ENCODE measurements at places on chromosomes 12 and 14.

DNA sequence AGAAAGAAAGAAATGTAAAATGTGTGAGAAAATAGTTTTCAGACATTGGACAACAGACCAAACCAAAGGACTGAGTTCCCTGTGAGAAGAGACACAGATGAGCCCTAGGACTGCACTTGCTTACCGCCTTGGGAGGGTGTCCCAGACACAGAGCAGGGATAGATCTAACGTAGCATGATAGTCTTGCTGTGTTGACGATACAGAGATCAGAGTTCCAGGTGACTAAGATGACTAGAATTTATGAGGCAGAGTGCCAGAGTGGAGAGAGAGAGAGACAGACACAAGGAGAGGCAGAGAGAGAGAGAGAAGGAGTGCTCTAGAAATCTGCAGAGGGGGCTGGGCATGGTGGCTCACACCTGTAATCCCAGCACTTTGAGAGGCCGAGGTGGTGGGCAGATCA, 148.2 kb upstream of the LMNTD1 start:
- DNase-seq: no peak

GRCh38 chr14:95287176-95287754, 32.4 kb downstream of the CLMN start:
- no peak for DNase-seq

GRCh38 chr12:8989413-8989812, at the start of gene KLRG1:
Gene KLRG1 (plus strand): TSS chr12:8989546. CDS start chr12:8989636, 90 bp downstream.
- no peak for DNase-seq

- no peak for DNase-seq
Observed at GRCh38 chr14:23639891-23640523, 3.8 kb downstream of the DHRS2 start.

- DNase-seq: no peak
Observed at GRCh38 chr14:64918216-64918615, 4.0 kb downstream of the CHURC1 start.

DNA sequence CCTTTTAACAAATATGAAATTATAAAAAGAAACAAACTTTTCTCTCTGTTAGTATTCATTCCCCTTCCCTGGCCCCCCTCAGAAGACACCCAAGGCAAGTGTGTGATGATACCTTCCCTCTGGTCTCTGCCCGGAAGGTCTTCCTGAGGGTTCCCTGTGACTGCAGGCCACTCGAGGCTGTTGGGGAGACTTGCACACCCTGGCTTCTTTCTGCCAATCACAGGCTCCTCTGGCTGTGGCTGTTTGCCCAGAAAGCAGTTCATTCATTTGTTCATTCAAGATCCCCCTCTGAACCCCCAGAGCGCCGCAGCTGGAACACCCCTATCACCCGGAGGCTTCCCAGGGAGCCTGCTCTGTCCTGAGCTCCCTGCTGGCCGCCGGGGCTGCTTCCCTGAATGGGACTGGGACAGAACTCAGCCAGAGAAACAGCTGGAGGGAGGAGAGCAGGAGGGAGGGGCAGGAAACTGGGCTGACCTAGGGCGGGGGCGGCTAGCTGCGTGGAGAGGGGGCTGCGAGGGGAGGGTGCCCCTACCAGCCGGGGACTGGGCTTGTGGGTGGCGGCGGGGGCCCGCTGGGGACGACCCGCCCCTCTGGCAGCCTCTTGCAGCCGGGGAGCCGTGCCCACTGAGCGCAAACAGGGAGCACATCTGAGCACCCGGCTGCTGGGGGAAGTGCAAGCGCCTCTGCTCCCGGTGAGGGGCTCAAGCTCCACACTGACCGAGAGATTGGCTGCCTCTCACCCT, at the start of gene CMKLR1:
CMKLR1 (minus strand) TSS at position 397 of the 743 bp plus-strand sequence. CDS start 45,720 bp downstream, outside the sequence.
- DNase-seq: no peak

GRCh38 chr12:13175499-13175898, 21.0 kb upstream of the EMP1 start:
- DNase-seq: no peak

DNA sequence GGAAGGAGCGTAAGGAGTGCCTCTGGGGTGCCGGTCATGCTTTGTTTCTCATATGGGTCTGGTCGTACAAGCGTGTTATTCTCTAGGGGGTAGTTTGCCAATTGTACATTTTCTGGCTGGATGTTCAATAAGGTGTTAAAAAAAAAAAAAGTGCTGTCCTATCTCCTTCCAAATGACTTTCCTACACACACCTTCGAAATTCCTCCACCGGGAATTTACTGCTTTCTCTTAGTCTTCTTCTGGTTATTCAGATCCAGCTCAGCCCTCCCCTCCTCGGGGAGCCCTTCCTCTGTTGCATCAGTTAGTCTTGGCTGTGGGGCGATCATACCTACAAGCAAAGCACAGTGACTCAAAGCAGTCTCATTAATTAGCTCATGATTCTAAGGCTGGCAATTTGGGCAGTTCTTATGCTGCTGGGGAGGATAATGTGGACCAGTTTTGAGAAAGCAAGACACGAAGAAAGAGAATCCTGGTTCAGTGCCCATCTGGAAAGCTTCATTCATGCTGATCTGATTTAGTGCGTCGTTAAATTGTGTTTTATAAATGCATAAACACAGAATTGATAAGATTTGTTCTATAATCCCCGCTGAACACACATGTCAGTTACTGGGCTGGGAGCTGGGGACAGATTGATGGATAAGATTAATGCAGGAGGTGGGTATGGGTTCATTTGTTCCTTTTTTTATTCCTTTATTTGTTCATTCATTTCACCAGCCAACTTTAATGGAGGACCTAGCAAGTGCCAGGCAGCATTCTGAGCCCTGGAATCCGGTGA, 9.2 kb upstream of the CLMN start:
- no peak for DNase-seq

DNA sequence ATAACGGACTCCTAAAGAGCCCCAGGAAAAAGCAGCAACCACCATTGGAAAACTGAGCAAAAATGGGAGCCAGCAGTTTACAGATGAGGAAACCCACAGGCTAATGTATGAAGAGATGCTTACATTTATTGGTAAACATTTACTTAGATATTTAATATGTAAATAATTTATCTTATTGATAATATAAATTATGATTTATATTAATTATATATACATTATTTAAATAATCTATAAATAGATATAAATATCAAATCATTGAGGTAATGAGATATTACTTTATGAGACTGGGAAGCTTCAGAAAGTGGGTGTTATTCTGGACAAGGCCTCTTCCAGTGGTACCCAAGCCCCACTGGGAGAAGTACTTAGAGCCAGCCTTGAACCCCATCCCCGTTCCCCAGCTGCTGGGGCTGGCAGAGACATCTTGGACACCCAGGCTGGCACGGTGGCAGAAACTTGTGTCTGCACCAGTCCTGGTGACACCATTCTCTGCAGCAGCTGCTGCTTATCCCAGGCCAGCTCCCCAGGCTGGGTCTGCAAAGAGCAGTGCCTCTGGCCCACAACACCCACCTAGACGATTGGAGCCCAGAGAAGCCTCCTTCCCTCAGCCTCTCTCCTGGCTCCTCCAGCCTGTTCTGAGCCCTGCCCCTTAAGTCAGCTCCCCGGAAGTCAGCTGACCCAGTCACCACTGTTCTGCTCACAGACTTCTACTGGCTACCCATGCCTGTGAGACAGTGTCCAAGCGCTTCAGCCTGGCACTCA, 25.9 kb downstream of the ISCA2 start:
- DNase-seq: no peak

DNA sequence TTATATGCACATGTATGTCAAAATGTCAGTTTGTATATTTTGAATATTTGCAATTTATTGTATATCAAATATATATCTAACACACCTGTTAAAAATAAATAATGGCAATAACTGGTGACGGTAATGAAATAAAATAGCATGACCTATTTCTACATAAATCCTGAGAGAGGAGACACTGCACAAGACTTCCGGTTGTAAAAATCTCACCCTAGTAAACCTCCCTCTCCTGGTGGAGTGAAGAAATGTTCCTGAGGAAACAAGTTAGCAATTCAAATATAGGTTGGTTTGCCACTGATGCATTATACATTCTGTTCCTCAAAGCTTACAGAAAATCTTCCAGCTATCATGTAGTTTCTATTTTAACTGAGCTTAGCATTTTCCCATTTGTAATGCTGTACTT, 166.1 kb upstream of the SYT10 start:
- DNase-seq: no peak

- no peak for DNase-seq
Observed at GRCh38 chr12:12718381-12718759, 1.2 kb downstream of the CDKN1B start.

GRCh38 chr12:124438437-124439056, 128.9 kb downstream of the NCOR2 start:
- no peak for DNase-seq

DNA sequence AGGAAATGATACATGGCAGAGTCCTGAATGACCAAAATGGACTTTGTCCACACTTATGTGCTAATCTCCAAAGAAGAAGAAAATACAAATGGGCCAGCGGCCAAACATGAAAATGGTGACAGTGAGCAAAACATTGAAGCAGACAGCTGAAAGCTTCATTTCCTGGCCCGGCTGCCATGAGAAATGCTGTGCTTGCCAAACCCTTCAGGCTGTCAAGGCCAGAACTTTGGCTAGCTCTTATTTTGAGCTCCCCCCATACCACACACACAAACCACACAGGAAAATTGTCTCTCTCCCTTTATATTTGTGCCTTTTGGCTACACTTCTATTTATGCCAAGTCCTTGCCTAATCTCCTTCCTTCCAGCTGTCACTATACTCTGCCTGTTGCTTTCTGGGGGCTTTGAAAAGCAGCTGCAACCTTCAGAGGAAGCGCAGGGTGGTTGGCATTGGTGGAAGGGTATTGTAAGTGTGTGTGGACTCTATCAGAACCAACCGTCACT, 323.8 kb downstream of the RAD51B start:
- no peak for DNase-seq

- DNase-seq: no peak
Observed at GRCh38 chr12:121223292-121224285, 13.7 kb downstream of the P2RX4 start.

GRCh38 chr12:130076126-130076525, 86.1 kb upstream of the FZD10 start:
- DNase-seq: no peak

DNA sequence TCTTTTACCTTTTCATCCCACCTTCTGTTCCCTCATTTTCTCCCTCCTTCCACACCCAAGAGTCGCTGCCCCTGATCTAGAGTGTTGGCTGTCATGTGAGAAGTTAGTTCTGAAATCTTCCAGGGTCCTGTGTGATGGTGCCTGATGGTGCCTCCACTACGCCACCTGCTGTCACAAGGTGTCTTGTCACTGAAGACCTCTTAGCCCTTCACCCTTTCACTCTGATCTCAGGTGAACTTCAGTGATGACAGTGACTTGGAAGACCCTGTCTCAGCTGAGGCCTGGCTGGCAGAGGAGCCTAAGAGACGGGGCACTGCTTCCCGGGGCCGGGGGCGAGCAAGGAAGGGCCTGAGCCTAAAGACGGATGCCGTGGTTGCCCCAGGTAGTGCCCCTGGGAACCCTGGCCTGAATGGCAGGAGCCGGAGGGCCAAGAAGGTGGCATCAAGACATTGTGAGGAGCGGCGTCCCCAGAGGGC, 7.6 kb upstream of the PFDN5 start:
- DNase-seq: peak; percentile 60

- no peak for DNase-seq
Observed at GRCh38 chr12:97642911-97643310, 180.3 kb downstream of the RMST start.

DNA sequence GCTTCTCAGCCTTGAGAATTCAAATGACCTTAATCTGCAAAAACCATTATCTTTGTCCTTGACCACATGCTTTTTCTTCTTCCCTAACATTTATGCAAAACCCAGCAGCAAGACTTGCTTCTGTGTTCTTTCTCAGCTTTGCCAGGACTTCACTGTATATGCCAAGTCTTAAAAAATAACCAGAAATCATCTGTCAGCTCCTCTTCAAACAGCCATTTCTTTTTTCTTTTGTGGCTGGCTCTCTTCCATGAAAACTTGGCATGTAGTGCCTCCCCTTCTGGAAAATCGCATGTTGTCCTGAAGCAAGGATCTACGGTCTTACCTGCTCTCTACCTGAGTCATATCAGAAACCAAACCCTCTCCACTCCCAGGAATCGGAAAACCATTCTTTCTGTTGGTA, 364.9 kb downstream of the RPS29 start:
- DNase-seq: no peak

DNA sequence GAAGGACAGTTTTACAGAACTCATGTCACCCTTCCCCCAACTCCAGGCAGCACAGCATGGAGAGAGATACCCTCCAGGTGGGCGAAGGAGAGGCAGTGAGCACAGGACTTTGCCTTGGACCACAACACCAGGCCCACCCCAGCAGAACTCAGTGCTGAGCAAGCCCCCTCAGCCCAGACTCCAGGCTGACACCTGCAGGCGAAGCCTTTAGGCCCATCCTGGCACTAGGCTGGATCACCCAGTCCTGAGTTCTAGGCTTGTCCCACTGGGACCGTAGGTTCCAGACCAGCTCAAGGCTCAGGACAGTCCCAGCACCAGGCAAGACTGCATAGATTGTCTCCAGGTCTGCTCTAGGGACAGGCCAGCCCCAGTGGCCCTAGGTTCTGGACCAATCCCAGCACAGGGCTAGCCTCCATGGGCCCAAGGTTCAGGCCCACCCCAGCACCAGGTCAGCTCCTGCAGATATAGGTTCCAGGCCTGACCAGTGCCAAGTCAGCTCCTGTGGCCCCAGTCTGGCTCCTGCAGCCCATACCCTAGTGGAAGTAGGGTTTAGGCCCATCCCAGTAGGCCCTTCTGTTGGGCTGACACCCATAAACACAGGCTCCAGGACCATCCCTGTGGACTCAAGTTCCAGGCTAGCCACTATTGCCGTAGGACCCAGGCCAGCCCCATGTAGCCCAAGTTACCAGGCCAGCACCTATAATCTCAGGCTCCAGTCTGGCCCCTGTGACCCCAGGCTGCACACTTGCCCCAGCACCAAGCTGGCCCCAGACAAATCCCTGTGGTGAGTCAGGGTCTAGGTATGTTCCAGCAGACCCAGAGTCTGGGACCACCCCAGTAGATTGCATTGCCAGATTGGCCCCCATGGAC, 9.4 kb downstream of the WASHC3 start:
- DNase-seq: no peak

DNA sequence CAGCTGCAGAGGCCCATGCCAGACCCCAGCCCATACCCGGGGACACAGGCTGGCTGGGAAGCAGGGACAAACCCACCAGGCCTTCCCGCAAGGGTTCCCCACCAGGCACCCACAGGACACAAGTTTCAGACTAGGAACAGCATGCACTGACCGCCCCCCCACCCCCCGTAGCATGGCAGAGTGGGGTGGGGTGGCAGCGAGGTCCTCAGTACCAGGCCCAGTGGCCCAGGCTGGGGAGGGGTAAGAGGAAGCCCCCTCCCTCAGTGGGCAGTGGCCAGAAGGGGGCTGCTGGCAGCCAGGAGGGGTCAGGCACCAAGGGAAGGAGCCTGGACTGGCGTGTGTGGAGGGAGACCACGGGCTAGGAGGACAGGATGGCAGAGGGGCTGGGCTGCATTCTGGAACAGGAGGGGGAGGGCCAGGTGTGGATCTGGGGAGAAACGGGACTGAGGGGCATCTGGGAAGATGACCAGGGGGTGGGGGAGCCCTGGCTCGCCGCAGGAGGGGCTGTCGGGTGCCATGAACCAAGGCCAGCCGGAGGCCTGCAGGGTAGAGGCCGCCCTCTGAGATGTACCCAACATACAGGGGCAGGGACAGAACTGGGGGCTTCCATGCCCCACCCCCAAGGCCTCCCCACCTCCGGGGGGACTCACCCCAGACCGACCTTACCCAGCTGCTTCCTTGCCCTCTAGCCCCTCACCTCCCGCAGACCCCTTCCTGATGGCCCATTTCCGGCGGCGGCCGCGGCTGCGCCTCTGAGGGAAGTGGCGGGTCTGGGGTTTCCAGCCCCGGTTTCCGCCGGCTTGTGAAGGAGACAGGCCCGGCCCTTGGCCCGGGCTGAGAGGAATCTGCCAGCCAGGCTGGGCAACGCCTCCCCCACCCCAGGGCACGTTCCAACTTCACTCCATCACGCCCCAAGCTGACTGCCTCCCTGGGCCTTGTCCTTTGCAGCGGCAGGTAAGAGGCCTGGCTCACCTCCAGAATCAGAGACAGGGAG, 5.6 kb upstream of the JAG2 start:
- DNase-seq: no peak

All from GM19239 (cell line).